Activated naive CD8-positive, alpha-beta T cell treated with anti-CD3 and anti-CD28 coated beads, Interleukin-2, amount 10 ng/mL, durations not matched to agents 7 days and 5 days (primary cell): ENCODE measurements at places on chromosomes 5 and 9. TPM values are rescaled to one million over a fixed set of nuclear protein-coding genes. Genes with fewer than 3 reads are reported as not detected.

HBEGF gene
- 12.8 TPM for total RNA-seq

ANKH gene
- 52.4 TPM for total RNA-seq

FOXD4 gene
- total RNA-seq = 0.17 TPM

DNA sequence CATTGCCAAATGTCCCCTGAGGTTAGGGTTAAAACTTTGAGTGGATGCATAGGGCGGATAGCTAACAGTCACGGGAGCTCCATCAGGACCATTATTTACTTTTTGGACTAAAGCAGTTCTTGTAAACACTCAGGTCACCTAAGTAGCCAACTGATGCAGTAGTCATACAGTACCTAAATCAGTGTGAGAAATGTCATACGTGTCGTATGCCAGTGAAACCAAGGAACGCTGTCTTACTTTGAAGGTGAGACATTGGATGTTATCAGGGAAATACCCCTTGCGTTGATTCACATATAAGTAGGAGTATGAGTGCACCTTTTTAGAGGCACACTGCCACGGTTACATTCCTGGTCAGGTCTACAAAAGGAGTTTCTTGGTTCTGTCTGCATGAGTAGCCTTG, 101.9 kb downstream of the LNPEP start:
- no peak for DNase-seq
- H3K4me3 ChIP-seq = no peak overlapping the region
- H3K36me3 ChIP-seq = peaks cover 28% of the 10 kb centered on the region
- H3K4me1 ChIP-seq = peaks cover 4% of the 10 kb centered on the region
- H3K27me3 ChIP-seq = no peaks in the 10 kb centered on the region

DNA sequence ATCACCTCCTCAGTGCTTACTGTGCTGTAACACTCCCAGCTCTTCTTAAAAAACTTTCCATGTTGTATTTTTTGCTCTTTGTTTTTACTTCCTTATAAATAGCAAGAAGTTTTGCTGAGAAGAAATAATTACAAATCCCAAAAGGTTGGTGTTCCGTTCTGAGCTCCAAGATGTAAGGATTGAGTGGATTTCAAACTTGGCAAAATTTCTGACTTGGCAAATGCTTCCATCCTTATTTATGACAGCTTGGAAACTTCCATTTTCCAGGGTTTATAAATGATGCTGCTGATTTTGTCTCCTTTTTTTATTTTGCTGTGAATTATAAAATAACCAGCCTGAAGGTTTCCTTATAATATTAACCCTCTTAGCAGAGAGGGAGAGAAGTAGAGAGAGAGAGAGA, 151.9 kb downstream of the NTRK2 start:
- H3K27ac ChIP-seq = no peak overlapping the region
- H3K36me3 ChIP-seq = no peaks in the 10 kb centered on the region
- H3K4me1 ChIP-seq = no peaks in the 10 kb centered on the region
- H3K4me3 ChIP-seq = no peak overlapping the region
- no peak for DNase-seq

GRCh38 chr5:154900066-154900465, 37.9 kb downstream of the GEMIN5 start:
- H3K27me3 ChIP-seq = no peaks in the 10 kb centered on the region
- H3K27ac ChIP-seq = no peak overlapping the region
- peaks cover 17% of the 10 kb centered on the region for H3K36me3 ChIP-seq
- H3K4me1 ChIP-seq = no peaks in the 10 kb centered on the region
- no peak for DNase-seq
- H3K4me3 ChIP-seq = no peak overlapping the region

SLC6A18 gene
- total RNA-seq = not detected

CXCL14 gene
- not detected for total RNA-seq

GRCh38 chr9:121860213-121860612, 208.8 kb downstream of the DAB2IP start:
- H3K27ac ChIP-seq = no peak overlapping the region
- no peaks in the 10 kb centered on the region for H3K36me3 ChIP-seq
- no peak for DNase-seq

GRCh38 chr5:111379391-111379816, 132.9 kb downstream of the STARD4 start:
- DNase-seq = no peak
- no peak overlapping the region for H3K4me3 ChIP-seq
- peaks cover 38% of the 10 kb centered on the region for H3K36me3 ChIP-seq
- H3K27me3 ChIP-seq = no peaks in the 10 kb centered on the region
- H3K27ac ChIP-seq = no peak overlapping the region

MAMDC2 gene
- 0.08 TPM for total RNA-seq
